ENCODE measurements at places on chromosomes 4 and X.

DNA sequence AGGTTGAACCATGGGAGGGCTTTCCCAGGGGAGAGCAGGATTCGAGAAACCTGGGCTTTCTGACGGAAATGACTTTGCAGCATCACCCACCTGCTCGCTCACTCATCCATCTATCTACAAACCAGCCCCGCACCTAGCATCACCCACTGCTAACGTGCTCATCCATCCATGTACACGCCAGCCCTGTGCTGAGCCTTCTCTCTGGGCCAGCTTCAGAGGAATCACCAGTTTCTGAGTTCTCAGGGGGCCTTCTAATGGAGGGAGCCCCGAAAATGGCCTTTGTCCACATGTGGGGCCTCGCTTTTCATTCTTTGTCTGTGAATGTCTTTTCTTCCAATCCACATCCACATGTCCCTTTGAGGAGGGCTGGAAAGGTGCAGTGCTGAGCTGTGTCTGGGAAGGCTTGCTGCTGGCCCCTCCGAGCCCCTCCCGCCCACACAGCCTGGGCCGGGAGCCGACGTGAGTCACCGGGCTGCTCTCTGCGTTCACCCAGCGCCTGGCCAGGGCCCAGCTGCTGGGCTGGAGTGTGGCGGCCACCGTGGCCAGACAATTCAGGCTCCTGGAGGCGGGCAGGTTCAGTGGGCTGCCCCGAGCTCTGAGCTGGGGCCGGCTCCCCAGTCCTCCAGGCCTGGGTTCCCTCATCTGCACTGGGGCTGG is 14.7 kb downstream of the SORCS2 start:
- no peak for DNase-seq

DNA sequence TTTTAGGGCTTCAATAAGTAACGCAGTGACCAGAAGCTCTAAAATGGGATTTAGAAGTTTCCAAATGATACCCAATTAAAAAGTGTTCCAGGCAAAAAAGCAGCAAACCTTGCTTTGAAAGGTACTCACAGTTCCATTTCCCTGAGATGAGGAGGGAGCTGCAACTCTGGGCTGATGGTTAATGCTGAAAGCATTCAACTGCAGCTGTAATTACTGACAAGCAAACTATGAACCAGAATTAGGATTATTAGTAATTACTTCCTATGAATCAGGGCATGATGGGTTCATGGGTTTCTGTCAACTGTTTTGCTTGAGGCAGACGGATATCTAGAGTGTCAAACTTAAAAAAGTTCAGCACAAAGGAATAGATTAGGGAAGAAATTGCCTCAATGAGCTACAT is 357.4 kb downstream of the STIM2 start:
- DNase-seq = no peak

DNA sequence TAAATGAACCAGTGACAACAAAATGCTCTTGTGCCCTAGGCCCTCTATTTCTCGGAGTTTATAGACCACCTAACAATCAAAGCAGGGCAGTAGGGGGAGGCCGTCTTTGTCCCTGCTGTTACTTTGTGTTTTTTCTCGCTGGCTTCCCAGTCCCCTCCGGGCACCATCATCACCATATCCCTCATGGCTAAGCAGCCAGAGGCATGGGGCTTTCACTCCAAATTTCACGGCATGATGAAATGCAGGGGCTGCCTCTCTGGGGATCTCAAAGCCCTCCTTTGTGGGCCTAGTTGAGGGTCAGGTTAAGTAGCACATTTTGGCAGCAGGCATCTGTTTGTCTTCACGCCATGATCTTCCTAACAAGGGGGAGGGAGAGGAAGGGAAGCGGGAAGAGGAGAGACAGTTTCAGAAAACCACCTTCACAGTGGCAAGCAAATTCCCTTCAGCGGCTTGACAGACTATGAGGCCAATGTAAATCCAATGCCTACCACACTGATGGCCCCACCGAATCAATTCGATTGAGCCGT is 91.9 kb downstream of the ANOS1 start:
- DNase-seq = no peak

DNA sequence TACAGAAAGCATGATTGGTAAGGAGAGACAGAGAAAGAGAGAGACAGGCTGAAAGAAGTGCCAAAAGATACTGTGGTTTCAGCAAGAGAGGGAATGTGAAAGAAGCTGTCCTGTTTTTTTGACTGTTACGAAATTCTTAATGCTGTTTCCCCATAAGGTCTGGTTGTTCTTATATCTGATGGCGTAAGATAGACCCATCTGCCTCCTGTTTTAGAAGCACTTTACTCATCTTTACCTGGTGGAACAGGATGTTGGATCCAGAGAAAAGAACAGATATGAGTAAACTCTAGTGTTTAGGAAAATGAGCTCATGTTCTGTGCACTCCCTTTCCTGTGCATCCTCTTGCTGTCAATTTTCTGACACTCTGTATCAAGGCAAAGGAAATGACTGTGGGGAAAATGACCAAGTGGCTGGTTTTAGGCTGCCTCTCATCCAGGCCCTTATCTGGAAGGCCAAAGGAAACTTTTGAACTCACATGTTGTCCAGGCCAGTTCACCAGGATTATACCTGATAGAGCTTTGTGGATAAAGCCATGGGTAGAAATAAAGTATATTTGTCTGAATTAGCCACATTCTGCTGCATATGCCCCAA is 311.7 kb upstream of the HTR2C start:
- no peak for DNase-seq

- no peak for DNase-seq
These were observed 88.7 kb upstream of the ELOVL6 start for GRCh38 chr4:110287130-110287529.

GRCh38 chrX:50200907-50201306 is at the start of gene AKAP4:
TSS of gene AKAP4 (minus strand) at chrX:50201007. CDS start at chrX:50200889, 118 bp downstream.
- no peak for DNase-seq

- no peak for DNase-seq
These were observed 329.3 kb downstream of the GBA3 start for GRCh38 chr4:23022032-23022431.

GRCh38 chrX:132983496-132983895 is 25.1 kb upstream of the HS6ST2 start:
- DNase-seq = no peak

DNA sequence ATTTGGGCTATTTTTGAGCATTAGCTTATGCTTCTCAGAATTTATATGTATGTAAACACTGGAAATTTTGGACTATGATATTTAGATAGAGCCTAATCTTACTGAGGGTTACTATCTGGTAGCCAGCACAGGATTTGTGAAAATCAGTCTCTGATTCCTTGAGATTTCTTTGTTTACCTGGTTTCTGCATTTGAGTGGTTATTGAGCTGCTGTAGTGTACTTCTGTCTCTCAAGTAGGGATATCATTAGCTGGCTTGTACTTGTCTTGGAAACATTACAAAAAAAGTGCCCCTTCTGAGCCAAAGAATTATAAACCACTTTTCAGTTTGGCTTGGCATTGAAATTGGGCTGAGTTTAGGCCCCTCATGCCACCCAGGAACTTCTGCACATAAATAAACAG is 49.7 kb downstream of the TLL1 start:
- no peak for DNase-seq

- peak; percentile 56 for DNase-seq
These were observed 19.1 kb downstream of the CD99 start for GRCh38 chrX:2710041-2710840.

GRCh38 chrX:47311932-47312774 is 58.2 kb upstream of the ZNF157 start:
- DNase-seq = peak; percentile 69

DNA sequence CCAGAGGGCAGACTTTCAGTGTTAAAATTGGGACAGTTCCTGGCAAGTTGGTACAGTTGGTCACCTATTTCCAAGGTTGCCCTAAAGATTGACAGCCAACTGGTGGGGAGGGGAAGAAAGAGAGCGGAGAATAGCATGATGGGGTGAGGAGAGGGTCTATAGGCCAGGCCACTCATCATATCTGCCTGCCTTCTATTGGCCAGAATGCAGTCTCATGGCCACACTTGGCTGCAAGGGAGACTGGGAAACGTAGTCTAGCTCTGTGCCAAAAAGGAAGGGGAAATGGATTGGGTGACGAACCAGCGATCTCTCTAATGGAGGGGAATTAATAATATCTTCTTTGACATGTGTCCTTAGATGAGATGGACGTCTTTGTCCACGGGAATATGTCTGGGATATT is 197.4 kb upstream of the ATP6AP2 start:
- DNase-seq = no peak

GRCh38 chr4:9953089-9953488 is 68.2 kb downstream of the SLC2A9 start:
- DNase-seq = no peak

DNA sequence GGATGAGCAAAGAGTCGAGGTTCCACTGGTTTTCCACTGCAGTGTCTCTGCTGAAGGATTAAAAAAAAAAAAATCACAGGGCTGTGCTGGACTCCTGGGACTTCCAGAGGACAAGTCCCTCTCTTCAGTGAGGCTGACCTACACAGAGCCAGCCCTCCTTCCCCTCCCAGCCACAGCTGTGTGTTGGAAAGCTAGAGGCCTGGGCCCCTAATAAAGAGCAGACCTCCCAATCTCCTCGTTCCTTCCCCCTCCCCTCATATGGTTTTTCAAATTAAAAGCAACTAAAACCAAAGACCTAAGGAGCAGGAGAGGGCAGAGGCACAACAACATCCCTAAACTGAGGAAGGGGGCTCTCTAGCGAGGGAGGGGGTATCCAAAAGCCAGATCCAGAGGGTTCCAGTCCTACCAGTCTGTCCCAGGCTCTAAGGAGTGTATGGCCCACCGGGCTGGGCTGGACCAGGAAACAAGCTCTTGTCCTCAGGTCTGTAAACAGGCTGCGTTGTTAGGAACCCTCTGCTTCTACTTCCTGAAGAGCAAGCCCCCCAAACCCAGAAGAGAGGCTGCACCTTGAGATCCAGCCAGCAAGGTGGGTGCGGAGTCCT is 4.0 kb upstream of the PDGFRA start:
- no peak for DNase-seq

Data from NB4 (cell line).